ENCODE measurements at places on chromosomes 1 and 21.

GRCh38 chr21:34510148-34511142 lies 1.6 kb downstream of the KCNE1 start:
- no peak for DNase-seq

DNA sequence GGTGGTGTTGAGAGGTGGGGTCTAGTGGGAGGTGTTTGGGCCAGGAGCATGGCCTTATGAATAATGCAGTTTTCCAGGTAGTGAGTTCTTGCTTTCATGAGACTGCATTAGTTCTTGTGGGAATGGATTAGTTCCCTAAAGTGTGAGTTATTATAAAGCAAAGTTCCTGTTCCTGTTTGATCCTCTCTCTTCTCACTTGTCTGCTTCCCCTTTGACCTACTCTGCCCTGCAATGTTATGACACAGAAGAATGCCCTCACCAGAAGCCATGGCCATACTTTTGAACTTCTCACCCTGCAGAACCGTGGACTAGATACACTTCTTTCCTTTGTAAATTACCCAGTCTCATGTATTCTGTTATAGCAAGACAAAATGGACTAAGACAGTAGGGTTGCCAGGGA lies 53.6 kb downstream of the MAP3K7CL start:
- no peak for DNase-seq

- no peak for DNase-seq
These were observed 58.3 kb downstream of the ERG start for GRCh38 chr21:38439957-38440356.

DNA sequence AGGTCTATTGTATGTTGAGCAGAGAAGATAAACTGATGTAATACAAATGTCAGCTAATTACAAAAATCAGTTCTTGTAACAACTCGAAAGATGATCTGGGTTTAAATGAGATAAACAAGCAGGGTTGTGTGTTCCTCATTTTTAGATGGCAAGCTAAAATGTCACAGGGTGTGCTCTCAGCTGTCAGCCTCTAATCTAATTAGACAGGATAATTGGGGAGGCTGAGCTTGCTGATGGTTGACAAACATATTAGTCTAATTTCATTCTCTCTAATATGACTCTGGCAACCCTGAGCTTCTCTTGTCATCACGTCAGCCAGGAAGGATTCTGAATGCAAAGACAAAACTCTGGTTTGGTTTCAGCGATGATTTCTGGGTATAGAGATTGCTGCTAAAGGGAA lies 335.3 kb upstream of the KAZN start:
- no peak for DNase-seq

DNA sequence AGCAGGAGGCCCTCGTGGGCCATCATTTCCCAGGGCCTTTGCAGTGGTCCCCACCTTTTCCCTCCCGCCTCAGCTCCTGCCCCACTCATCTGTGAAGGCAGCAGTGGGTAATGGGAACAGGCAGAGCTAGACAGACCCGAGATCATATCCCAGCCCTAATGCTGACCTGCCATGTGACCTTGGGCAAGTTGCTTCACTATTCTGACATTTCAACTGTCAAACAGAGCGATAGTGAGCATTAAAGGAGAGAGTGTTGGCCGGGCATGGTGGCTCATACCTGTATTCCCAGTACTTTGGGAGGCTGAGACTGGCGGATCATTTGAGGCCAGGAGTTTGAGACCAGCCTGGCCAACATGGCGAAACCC lies 51.7 kb downstream of the RPS6KA1 start:
- no peak for DNase-seq

GRCh38 chr1:179806333-179806732 lies 63.2 kb downstream of the FAM163A start:
- DNase-seq, result no peak

- no peak for DNase-seq
These were observed 41.2 kb downstream of the SLC27A3 start for GRCh38 chr1:153816283-153816889.

- DNase-seq, result no peak
These were observed 32.4 kb upstream of the BMP8A start for GRCh38 chr1:39458991-39459390.
